ENCODE measurements at places on chromosomes 16 and 17. TPM values are rescaled to one million over a fixed set of nuclear protein-coding genes. Genes with fewer than 3 reads are reported as not detected.

Gene CDH16
- total RNA-seq = not detected

GRCh38 chr16:75038036-75038858 is 39.4 kb downstream of the ZNRF1 start:
- no peak for DNase-seq

Gene B4GALNT2
- total RNA-seq = not detected

- DNase-seq = no peak
Observed at GRCh38 chr16:80614908-80615671, 74.3 kb downstream of the DYNLRB2 start.

DNA sequence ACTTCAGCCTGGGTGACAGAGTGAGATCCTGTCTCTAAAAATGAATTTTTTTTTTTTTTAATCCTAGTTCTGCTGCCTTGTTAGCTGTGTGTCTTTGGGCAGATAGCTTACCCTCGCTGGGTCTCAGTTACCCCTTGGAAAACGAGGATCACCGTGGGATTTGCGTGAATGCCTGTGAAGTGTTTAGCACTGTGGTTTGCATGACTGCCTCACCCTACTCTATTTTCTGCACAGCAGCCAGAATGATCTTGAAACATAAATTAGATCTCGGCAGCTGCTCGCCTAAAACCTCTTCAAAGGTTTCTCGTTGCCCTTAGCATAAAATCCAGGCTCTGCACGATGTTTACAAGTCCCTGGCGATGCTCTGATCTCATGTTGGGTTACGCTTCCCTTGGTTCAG is 71.2 kb upstream of the GRIN2A start:
- DNase-seq = no peak

Gene MYO1C
- 188 TPM for total RNA-seq

GRCh38 chr16:17585449-17586074 is 114.8 kb upstream of the XYLT1 start:
- DNase-seq = no peak

GRCh38 chr16:1945559-1946391 is 2.8 kb upstream of the MSRB1 start:
- no peak for DNase-seq

Gene CCL4L2
- not detected for total RNA-seq

DNA sequence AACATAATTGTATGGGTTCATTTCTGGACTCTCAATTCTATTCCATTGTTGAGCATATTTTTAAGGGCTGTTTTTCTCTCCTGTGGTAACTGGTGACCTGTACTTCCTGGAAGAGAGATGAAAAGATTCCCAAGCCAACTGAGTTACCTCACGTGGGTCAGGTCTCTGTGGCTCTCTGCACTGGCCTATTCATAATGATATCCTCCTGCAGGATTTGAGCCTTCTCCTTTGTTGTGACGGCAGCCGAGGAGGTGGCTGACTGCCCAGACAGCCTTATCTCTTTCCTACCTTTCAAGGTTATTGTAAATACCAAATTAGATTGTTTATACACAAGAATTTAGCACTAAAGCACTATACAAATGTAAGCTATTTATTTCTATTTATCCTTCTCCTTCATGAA is 2.7 kb upstream of the ACE start:
- DNase-seq = peak; percentile 55

GRCh38 chr17:40371261-40371929 is 6.9 kb upstream of the GJD3 start:
- no peak for DNase-seq

Gene CSH1
- total RNA-seq = not detected

Data from heart right ventricle (tissue), 16 donors.